Dermis microvascular lymphatic vessel endothelial cell (primary cell): ENCODE measurements at places on chromosomes 7 and 10.

- no peak for DNase-seq
These were observed 469.9 kb downstream of the CCSER2 start for GRCh38 chr10:84798312-84798711.

GRCh38 chr7:139673230-139673629 lies 104.6 kb downstream of the HIPK2 start:
- DNase-seq = no peak

GRCh38 chr10:122446668-122447423 lies 7.6 kb upstream of the ARMS2 start:
- DNase-seq = no peak

DNA sequence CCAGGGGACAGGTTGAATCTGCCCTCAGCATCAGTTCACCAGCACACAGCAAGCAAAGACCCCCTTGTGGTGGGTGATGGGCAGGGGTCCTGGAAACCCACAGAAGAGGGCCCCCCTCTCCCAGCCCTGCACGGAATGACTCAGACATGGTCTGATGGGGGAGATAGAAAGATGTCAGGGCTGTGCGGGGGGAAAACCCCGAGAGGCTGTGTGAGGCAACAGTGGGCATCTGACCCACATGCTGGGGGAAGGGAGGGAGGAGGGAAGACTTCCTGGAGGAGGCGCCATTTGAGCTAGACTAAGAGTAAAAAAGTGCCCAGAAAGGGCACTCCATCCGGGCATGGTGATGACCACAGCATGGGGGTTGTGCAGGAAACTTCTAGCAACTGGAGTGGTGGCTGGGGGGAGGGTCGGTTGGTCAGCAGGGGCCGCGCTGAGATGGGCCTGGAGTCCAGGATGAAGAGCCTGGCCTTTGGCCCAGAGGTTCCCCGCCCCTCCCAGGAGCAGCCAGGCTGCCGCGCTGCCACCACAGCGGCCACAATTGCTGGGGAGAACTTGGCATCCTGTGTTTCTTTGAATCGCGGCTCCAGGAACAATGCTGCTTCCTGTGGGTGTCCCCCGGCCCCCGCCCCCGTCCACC lies 2.5 kb downstream of the LFNG start:
- DNase-seq = no peak

DNA sequence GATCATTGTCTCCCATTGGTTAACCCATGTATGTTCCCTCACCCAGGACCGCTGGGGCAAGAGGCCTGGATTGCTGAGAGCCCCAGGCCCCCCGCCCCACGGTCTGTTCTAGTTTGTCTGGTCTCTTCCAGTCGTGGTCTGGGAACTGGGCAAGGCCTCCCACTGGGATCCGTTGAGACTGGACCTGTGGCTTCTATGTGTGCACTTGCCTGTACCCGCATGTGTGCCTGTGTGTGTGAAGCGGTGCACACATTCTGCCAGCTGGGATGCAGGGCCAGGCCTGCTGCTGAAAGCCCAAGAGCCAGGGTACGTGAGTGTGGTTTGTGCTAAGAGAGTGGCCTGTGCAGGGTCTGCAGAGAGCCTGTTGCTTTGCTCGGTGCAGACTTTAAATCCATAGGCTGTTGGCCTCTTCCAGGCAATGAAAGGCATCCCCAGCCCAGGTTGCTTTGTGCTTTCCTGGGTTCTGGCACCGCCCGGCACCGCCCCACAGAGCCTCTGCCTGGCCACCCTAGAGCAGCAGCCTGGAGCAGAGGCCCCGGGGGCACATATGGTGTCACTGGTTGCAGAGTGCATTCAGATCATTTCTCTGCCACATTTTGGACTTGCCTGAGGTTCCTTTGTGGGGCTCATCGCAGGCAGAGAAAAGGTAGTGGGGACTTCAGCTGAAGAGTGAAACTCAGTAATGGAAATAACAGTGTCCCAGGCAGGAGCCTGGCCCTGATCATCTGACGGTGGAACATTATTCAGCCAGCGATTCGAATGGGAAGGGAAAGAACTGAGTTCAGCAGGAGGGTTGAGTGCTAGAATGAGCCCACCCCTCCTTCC lies 215.5 kb downstream of the GLRX3 start:
- DNase-seq = no peak

DNA sequence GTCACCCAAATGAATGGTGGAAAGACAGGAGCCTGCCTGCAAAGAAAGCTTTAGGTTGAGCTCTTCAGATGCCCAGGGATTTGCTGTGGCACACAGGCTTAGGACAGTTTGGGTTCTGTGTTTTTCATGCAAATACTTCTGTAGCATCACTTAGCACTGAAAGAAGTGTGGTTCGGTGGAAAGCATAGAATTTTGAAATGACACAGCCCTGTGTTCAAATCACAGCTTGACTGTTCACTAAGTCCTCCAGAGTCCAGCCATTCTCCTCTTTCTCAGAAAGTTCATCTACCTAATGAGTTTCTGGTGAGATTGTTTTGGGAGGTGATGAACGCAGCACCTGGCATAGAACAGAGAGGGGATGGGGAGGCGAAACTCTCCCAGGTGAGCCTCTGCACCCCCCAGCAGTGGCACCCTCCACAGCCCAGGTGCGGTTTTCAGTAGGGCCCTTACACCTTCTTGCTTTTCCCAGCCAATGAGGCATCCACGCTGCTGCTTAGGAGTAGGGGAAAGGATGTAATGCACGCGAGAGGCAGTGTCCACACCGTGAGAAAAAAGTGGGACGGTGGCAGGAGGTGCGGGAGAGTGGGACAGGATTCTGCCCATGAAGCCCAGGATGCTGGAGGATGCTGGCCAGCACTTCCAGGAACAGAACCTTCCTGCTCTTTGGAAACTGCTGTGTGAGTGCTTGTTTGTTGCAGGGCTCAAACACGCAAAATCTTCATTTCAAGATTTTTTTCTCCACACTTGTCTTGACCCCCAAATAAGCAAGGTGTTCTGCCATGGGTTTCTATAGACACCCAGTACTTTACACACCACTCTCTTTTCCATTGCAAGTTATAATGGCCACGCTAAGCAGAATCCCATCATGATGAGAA lies 11.6 kb downstream of the EN2 start:
- no peak for DNase-seq
